ENCODE measurements at places on chromosomes 3 and 15. TPM values are rescaled to one million over a fixed set of nuclear protein-coding genes. Genes with fewer than 3 reads are reported as not detected.

Gene ACKR4
- total RNA-seq: not detected

Gene TM4SF18
- total RNA-seq: not detected

Gene ZNF619
- total RNA-seq: 9.8 TPM

Gene MYRIP
- not detected for total RNA-seq

Gene ARPIN
- total RNA-seq: not detected

Gene PLA2G4B
- total RNA-seq: 4.4 TPM

Gene CPNE4
- total RNA-seq: 0.65 TPM

Gene LCTL
- not detected for total RNA-seq

Gene ARGFX
- not detected for total RNA-seq

Gene GNB4
- 0.60 TPM for total RNA-seq

Gene PLA1A
- 0.79 TPM for total RNA-seq

Gene GNAT1
- not detected for total RNA-seq

Gene TGM4
- total RNA-seq: not detected

Gene CCR3
- total RNA-seq: not detected

Gene LRRIQ4
- not detected for total RNA-seq

Gene FLNB
- 56.7 TPM for total RNA-seq

Gene IMPG2
- total RNA-seq: 0.82 TPM

Gene FRMD5
- total RNA-seq: 0.77 TPM

Gene ALCAM
- 19.4 TPM for total RNA-seq

Gene PTH1R
- not detected for total RNA-seq

Gene NUP210
- 138 TPM for total RNA-seq

Gene ISLR
- total RNA-seq: not detected

Gene CHST14
- total RNA-seq: 9.7 TPM

Gene FGF12
- total RNA-seq: not detected

Gene PYGO1
- total RNA-seq: not detected

Gene GPD1L
- total RNA-seq: 24.2 TPM

Gene C3orf49
- total RNA-seq: not detected

Gene MAPKAPK3
- total RNA-seq: 129 TPM

Gene PLXNA1
- 5.2 TPM for total RNA-seq

Gene RLBP1
- 0.53 TPM for total RNA-seq

Gene MESD
- total RNA-seq: 19.6 TPM

Gene ATP2C1
- total RNA-seq: 79.6 TPM

Gene PEX5L
- total RNA-seq: 0.31 TPM

Gene ENTPD3
- not detected for total RNA-seq

Gene SRPRB
- 100 TPM for total RNA-seq

Gene CYP1A2
- not detected for total RNA-seq

Gene RARRES1
- total RNA-seq: not detected

Gene OR5K2
- total RNA-seq: not detected

Gene SKOR1
- total RNA-seq: 0.95 TPM

Gene MCTP2
- 49.9 TPM for total RNA-seq

Gene TBC1D23
- 27.5 TPM for total RNA-seq

Gene CHRM5
- not detected for total RNA-seq

Measured in activated T-cell treated with anti-CD3 and anti-CD28 coated beads, Interleukin-2, amount 50 U/mL, for 72 hours (primary cell).